Esophagus squamous epithelium (tissue), 5 donors: ENCODE measurements at places on chromosomes 7 and 10.
A peak's percentile ranks its signal among the peaks of the same experiment; 100 is the strongest.

DNA sequence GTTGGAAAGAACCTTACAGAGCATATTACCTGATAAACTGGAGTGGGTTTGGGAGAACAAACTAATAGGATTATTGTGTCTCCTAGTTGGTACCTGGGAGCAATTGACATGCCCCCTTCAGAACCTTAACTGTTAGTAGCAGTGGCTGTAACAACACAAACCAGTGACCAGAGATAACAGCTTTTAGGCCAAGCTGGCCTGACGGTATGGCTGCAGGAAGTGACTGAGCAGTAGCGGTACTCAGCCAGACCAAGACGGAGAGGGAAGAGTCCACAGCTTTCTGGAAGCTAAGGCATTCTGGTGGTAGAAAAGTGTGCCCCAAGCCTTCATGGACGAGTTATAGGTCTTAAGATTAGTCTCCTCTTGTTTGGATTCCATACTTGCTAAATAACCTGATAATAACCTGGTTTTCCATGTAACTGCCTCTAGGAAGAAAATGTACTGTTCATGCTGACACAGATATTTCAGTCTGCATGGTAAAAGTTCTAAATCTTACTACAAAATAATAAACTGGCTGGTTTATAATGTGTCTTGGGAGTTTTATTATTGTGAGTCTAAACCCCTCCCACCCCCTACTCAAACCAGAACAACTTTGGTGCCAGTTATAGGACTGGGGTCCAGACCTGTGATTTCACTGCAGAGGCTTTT is 11.3 kb downstream of the NOLC1 start:
- peaks cover 64% of the 10 kb centered on the region for H3K36me3 ChIP-seq
- no peaks in the 10 kb centered on the region for H3K27me3 ChIP-seq
- no peak overlapping the region for H3K27ac ChIP-seq
- no peaks in the 10 kb centered on the region for H3K4me1 ChIP-seq
- no peak for DNase-seq
- no peak overlapping the region for H3K4me3 ChIP-seq

- peaks cover 18% of the 10 kb centered on the region for H3K4me1 ChIP-seq
These were observed 69.2 kb upstream of the FAM171A1 start for GRCh38 chr10:15440204-15440711.

DNA sequence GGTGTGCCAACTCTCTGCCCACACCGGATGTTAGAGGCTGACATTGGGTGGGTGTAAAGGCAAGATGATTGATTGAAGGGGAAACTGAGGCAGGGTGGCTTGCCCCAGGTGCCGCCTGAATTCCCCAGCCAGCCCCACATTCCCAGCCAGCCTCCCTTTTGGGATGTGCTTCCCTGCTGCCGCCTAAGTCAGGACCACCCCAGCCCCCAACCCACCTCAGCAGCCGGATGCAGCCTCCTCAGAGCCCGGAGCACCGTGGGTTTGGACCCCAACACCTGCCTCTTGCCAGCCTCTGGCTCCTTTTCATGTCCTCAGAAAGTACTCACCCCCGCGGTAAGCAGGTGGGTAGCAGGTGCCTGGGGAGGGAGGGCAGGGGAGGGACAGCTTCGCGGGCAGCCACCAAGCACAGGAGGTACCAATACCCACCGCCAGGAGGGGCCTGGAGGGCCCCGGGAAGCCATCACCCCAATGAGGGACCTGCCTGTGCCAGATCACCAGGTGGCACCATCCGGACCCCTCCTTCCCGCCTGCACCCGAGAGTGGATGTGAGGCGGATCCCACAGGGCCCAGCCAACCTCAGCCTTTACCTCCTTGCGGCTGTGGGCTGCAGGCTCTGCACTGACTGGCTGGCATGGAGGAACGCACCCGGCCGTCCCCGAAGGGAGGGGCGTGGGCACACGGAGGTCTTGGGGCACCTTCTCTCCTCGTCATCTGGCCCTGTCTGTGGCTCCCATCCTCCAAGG is 60.5 kb downstream of the PWWP2B start:
- H3K4me3 ChIP-seq: no peak overlapping the region
- H3K4me1 ChIP-seq: peaks cover 54% of the 10 kb centered on the region
- DNase-seq: no peak
- H3K27me3 ChIP-seq: no peaks in the 10 kb centered on the region

DNA sequence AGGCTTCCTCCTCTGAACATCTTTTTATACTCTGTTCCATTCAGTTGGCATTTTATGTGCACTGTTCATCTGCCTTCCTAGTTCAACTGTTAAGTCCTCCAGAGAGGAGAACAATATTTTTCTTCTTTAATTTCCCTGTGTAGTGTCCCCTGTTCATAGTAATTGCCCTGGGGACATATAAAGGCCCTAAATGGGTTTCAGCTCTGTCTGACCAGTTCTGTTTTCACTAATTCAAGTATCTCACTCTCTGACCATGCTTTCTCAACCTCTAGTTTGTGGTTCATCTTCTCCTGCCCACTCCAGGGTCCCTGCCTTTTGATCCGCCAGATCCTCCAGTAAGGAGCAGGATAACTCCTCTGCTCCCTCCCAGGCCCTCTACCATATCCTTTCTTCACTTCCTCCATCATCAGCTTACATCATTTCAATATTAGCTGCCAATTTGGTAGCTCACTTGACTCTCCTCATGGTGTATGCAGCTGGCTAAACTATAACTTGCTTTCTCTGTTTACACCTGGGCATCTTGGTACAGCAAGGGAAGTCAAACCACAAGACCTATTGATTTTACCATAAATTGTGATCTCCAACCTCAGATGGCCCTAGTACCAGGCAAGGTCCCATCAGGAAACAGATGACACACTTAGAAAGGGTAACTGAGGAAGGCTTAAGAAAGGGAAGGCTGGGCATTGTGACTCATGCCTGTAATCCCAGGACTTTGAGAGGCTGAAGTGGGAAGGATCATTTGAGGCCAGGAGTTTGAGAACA is 17.7 kb upstream of the C10orf67 start:
- H3K4me1 ChIP-seq: peaks cover 15% of the 10 kb centered on the region
- H3K4me3 ChIP-seq: no peak overlapping the region
- DNase-seq: no peak

DNA sequence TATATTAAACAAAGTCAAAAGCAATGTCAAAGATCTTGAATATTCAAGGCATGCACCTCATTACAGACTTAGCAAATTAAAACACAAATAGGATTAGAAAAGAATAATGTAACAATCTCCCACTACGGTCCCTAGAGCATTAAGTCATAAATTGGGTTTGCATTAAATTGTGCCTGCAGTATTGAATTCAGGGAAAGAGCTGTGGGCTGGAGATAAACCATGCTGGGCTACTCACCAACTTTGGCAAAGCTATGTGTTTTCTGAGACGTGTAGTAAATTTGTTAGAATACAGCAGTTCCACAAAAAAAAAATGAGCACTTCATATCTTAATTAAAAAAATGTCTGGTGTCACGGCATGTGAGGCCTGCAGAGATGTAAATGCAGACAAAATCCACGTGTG is 241.6 kb downstream of the SNX10 start:
- H3K4me3 ChIP-seq: no peak overlapping the region
- no peaks in the 10 kb centered on the region for H3K4me1 ChIP-seq
- H3K36me3 ChIP-seq: no peaks in the 10 kb centered on the region
- H3K27ac ChIP-seq: no peak overlapping the region

DNA sequence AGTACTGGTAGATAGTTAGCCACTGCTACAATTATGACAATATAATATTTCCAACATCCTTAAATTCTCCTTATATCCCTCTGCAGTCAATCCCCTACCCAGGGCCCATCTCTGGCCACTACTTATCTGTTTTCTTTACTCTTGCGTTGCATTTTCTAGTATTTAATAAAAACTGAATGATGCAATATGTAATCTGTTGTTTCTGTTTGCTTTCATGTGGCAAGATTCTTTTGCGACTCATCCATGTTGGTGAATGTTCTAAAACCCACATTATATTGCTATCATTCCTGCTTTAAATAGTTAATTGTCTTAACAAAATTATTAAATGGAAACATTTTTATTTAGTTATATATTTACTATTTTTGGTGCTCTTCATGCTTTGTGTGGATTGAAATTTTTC is 338.5 kb downstream of the MDFIC start:
- no peaks in the 10 kb centered on the region for H3K27me3 ChIP-seq
- H3K4me1 ChIP-seq: no peaks in the 10 kb centered on the region
- H3K27ac ChIP-seq: no peak overlapping the region
- no peak for DNase-seq

- no peak for DNase-seq
- peaks cover 10% of the 10 kb centered on the region for H3K4me1 ChIP-seq
- no peaks in the 10 kb centered on the region for H3K36me3 ChIP-seq
- peak overlapping the region; percentile 76 for H3K4me3 ChIP-seq
- peak overlapping the region; percentile 89 for H3K27ac ChIP-seq
These were observed 718 bp upstream of the BPGM start for GRCh38 chr7:134645935-134646334.

DNA sequence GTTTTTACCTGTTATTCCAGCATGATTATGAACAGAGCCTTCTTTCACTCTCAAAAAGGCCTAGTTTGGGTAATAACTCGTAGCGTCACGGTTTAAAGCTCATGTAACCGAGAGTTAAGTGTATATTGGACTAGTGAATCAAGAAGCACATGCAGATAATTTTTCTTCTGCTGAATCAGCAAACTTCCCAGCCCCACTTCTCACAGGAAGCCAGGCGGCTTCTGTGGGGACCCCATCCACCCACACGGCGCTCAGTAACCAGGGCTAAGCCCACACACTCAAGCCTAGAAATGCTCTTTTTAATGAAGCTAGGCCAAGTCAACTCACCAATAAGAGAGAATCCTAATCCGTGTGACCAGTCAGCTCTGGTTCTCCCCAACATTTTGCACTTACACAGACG is 191.2 kb upstream of the MGMT start:
- H3K27me3 ChIP-seq: no peaks in the 10 kb centered on the region

DNA sequence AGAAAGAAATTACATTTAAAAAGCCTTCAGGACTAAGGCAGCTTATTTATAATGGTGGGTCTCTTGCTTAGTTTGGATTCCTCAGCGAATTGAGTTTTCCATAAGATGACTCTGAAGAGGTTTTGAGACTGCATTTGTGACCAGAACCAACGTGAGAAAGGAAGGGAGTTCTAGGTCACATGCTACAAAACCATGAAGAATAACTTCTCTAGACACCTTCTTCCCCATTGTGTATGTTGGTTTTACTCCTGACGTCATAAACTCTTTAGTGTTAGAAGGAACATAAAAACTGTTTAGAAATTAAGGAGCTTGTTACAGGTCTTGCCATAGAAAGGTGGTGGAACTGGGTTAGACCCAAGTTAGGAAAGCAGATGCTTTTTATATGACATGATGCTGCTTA is 11.1 kb downstream of the PTPN12 start:
- no peak overlapping the region for H3K4me3 ChIP-seq
- H3K36me3 ChIP-seq: no peaks in the 10 kb centered on the region
- no peak overlapping the region for H3K27ac ChIP-seq
- H3K4me1 ChIP-seq: peaks cover under 1% of the 10 kb centered on the region
- DNase-seq: no peak

GRCh38 chr10:36469585-36469984 is 655.8 kb upstream of the ANKRD30A start:
- no peak for DNase-seq
- H3K4me3 ChIP-seq: no peak overlapping the region
- no peaks in the 10 kb centered on the region for H3K27me3 ChIP-seq
- no peaks in the 10 kb centered on the region for H3K36me3 ChIP-seq
- no peak overlapping the region for H3K27ac ChIP-seq
- no peaks in the 10 kb centered on the region for H3K4me1 ChIP-seq

GRCh38 chr10:21173802-21174714 is 276.9 kb upstream of the NEBL start:
- H3K27ac ChIP-seq: peak overlapping the region; percentile 90
- H3K4me3 ChIP-seq: peak overlapping the region; percentile 59
- no peaks in the 10 kb centered on the region for H3K27me3 ChIP-seq
- peaks cover 59% of the 10 kb centered on the region for H3K4me1 ChIP-seq
- no peak for DNase-seq
- H3K36me3 ChIP-seq: no peaks in the 10 kb centered on the region

DNA sequence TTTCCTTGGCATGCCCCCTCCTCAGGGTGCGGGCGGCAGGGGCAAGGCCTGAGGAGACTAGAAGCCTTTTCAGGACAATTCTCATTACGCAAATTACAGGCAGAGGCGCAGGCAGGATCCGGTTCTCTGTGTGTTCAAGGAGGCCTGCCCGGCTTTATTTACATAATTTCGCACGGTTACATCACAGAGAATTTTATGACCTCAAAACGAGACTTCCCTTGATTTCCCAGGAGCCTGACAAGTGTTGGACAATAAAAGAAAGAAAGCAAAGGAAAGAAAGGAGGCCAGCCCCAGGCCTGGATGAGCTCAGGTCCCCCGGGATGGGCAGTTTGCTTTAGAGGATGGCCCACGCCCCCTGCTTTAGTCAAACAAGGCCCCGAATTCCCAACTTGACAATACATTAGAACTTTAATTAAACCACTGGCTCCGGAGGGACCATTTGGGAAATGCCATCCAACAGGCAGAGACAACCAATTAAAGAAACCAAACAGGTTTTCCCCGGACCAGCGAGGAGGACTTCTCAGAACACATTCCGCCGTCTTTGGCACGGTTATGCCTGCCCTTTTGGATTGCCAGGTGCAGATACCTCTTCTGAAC is 2.9 kb downstream of the MNX1 start:
- no peak overlapping the region for H3K4me3 ChIP-seq
- H3K36me3 ChIP-seq: no peaks in the 10 kb centered on the region
- peaks cover 74% of the 10 kb centered on the region for H3K4me1 ChIP-seq

- no peak overlapping the region for H3K27ac ChIP-seq
- DNase-seq: no peak
- no peaks in the 10 kb centered on the region for H3K36me3 ChIP-seq
- peaks cover 3% of the 10 kb centered on the region for H3K4me1 ChIP-seq
- peaks cover 51% of the 10 kb centered on the region for H3K27me3 ChIP-seq
These were observed 186.7 kb upstream of the SHH start for GRCh38 chr7:155998766-155999630.

DNA sequence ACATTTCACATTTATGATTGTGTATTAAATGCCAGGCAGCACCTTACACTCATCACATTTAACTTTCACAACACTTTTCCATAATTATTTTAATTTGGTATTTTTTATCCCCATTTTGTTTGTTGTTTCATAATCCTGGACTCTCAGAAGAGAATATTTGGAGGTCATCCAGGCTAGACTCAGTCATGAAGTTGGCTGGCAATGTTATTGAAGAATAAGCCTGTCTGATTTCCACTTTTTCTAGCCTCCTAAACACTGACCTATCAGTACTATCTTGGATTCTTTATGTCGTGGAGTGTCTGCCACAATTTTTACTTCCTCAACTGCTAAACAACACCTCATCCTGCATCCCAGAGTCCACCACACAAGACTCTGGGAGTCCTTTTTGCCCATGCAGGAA is 372.3 kb upstream of the NRP1 start:
- no peak overlapping the region for H3K27ac ChIP-seq
- no peaks in the 10 kb centered on the region for H3K27me3 ChIP-seq
- H3K4me3 ChIP-seq: no peak overlapping the region

DNA sequence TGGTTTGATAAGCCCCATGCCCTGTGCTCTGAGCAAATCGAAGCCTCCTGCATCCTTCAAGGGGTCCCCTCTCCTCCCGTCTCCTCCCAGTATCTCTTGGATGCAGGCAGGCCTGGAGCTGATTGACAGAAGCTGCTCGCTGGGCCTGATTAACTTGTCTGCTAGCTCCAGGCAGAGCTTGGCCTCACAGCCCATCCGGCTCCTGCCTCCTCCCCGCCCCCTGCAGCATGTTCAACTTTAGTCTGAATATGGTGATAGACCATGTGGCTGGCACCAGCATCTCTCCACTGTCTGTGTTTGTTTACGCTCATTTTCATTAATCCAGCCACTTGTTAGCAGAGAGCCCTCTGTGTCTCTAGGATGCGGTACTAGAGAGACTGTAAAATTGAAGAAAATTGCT is 432.2 kb downstream of the DPP6 start:
- no peaks in the 10 kb centered on the region for H3K27me3 ChIP-seq
- no peaks in the 10 kb centered on the region for H3K4me1 ChIP-seq
- no peaks in the 10 kb centered on the region for H3K36me3 ChIP-seq
- H3K4me3 ChIP-seq: no peak overlapping the region
- no peak overlapping the region for H3K27ac ChIP-seq
- DNase-seq: no peak
